HFFc6 (cell line): ENCODE measurements at places on chromosomes 7 and 10.

GRCh38 chr10:35946556-35946955 lies 304.5 kb upstream of the FZD8 start:
- no peak for DNase-seq

GRCh38 chr10:14322526-14323188 lies 8.1 kb downstream of the FRMD4A start:
- DNase-seq, result no peak

- no peak for DNase-seq
Observed at GRCh38 chr7:95691464-95691863, 80.9 kb upstream of the DYNC1I1 start.

DNA sequence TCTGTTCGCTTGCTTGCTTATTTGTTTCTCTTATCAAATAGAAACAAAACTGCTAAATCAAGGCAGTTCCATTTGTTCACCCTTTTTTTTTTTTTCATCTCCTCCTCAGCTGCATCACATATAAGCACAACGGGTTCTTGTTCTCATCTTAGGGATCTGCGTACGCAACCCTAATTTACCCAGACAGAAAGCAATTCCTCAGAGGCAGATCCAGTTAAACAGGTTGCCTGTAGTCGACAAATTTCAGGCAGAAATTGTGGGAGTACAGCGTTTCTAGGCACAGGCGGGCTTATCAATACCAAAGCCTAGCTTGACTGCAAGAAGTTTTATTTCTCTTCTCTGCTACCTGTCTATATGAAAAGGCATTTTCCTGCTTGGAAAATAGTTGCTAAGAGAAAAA lies 565.4 kb downstream of the NXPH1 start:
- DNase-seq, result no peak

- DNase-seq, result peak; percentile 86
Observed at GRCh38 chr10:34528320-34528719, 286.8 kb downstream of the PARD3 start.

DNA sequence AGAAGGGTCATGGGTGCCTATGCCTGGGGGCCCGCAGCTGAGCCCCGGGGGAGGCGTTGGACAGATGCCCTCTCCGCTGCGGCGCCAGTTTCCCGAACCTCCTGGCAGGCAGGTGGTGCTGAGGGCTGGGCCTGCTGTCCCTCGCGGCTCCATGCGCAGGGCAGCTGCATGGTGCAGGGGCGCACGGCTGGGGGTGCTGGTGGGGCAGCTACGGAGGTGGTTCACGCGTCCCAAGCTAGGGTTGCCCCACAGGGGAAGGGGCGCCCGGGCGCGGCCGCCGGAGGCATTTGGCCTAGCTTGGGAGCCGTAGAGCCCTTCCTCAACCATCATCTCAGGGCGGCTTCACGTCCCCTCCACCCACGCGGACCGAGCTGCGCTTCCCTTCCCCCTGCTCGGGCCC lies 146.0 kb downstream of the CCDC201 start:
- no peak for DNase-seq

DNA sequence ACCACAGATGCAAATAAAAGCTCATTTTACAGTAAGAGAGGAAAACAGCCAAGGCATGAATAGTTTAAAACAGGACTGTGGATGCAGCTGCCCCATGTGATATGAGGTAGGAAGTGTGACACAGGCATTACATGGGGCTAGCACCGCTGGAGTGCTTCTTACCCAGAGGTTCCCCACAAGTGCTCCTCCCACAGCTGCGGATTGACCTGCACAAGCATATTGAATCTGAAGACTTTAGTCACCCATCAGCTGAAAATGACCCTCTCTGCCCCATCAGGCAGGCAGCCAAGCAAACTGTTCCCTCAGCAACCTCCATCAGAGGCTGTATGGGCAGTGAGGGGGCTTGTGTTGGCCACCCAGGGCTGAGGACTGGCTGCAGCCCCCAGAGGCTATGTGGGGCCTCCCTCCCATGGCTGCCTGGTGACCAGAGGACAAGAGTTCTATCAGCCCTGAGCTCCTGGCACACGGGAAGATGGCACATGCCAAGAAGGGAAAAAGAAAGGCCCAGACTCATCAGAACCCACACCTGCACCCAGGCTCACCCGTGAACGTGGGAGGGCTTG lies 98.7 kb downstream of the TCERG1L start:
- DNase-seq, result no peak

GRCh38 chr10:106436123-106436715 lies 728.3 kb downstream of the SORCS1 start:
- DNase-seq, result peak; percentile 29

- no peak for DNase-seq
Observed at GRCh38 chr7:114795475-114795874, 126.4 kb upstream of the MDFIC start.

DNA sequence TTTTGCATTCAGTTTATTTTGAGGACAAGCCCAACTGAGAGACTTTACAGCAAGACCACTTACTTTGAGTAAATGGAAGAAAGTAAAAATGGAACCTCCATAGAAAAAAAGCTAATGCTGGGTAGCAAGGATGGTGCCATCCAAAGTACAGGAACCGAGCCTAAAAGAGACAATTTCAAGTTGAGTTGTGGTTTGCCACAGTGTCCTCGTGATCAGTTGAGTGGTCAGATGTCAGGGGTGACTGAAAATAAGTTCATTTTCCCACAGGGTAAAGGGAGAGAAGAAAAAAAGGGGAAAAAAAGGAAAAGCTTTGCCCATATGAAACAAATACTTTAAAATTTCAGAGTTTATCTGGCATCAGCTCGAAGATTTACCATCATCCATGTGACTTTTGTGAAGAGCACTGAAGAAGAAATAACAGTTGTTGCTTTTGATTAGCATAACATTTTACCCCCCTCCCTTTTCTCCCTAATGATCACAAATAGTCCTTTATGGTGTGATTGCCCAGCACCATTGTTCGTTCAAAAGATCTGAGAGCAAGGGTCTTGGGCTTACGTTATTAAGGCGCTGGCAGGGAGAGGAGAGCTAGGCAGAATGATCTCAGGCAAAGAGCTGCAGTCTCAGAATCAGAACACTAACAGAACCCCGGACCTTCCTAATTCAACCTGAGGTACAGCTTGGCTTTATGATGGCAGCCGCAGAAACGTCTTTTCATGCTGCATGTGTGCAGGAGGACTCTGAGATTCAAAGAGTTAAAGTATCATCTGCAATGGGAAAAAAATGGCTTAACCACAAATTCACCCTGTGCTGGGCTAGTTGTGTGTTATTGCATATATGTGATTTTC lies 338.1 kb downstream of the RNLS start:
- no peak for DNase-seq

GRCh38 chr7:512541-513311 lies 6.9 kb downstream of the PDGFA start:
- no peak for DNase-seq

DNA sequence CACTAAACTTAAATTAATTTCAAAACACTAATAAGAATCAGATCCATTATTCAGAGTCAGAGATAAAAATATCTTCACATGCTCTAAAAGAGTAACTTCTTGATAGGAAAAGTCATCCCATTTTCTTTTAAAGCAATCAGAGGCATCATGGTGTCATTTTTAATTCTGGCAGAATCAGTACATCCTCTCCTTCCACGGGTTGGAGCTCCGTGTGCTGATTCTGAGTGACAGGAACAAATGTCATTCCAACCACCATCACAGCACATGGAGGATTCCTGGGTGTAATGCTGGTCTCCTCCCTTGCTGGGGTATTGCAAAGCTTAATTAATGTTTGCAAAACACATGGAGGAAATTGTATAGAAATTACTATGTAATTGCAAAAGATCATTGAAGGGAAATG lies 114.5 kb upstream of the IMMP2L start:
- DNase-seq, result no peak

- DNase-seq, result no peak
Observed at GRCh38 chr7:2386964-2387669, 16.3 kb upstream of the CHST12 start.

DNA sequence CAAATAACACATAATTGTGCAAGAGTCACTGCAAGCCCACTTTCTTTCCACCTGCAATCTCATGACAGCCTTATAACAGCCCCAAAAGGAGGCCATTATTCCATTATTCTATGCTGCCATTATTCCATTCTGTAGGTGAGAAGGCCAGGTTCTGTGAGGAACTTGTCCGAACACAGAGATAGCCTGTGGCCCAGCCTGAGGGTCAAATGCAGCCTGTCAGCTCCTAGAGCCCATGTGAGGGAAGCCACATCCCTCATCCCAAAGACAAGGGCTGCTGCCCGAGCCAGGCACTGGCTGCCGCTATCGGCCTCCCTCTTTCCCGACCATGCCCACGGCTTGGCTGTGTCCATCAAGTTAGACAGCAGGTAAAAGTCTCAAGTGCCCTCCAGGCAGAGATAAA lies 24.1 kb upstream of the C10orf71 start:
- DNase-seq, result no peak

DNA sequence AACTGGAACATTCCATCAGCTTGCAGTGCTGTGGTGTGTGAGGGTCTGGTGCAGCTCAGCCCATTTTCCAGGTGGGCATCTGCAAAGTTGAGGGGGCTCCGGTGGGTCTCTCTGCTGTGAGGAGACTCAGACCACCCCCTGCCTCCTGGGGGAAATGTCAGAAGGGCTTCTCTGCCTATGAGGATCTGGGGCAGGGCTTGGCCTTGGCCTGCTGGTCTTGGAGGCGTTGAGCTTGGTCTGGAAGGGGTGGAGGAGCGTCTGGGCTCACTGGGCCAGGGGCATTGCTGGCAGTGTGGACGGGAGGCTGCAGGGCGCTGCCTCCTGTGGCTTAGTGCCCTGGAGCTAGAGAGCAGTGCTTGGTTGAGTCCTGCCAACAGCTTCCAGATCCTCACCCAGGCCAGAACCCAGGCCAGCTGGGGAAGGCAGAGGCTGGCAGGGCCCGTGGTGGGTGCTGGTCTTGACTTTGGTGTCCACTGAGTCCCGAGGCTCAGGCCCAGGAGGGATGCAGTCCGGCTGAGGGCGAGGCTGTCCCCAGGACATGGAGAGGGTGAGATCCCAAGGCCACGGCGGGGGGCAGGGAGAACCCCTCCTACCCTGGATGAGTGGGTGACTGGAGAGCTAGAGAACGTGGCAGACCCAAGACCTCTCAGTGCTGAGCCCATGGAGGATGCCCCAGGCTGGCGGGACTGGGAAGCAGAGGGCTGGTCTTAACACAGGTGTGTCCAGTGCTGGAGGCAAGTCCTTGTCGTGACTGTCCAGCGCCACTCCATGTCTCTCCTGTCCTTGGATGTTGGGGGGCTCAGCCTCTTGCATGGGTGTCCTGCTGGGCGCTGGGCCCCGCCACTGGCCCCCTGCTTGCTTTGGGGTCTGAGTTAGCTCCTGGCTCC lies 2.8 kb downstream of the SPRN start:
- DNase-seq, result no peak

DNA sequence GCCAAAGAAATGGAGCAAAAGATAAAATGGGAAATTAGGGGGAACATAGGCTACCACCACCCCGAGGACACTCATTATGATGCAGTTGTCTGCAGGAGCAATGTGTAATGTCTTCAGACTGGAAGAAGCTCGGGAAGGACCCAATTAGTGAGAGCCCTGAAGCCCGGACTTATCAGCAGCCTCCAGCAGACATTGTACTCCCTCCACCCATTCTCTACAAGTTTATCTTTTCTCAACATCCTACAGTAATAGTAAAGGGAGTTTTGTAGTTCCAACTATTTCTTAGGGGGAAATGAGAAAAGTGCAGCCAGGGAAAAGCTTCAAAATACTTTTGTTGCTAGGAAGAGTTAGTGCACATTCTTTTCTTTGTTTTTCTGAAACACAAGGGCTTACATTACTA lies 657.3 kb upstream of the COBL start:
- DNase-seq, result no peak

- DNase-seq, result peak; percentile 7
Observed at GRCh38 chr7:33841705-33842129, 63.6 kb upstream of the BMPER start.

GRCh38 chr10:43437141-43437870 lies 395 bp downstream of the ZNF487 start:
- no peak for DNase-seq

DNA sequence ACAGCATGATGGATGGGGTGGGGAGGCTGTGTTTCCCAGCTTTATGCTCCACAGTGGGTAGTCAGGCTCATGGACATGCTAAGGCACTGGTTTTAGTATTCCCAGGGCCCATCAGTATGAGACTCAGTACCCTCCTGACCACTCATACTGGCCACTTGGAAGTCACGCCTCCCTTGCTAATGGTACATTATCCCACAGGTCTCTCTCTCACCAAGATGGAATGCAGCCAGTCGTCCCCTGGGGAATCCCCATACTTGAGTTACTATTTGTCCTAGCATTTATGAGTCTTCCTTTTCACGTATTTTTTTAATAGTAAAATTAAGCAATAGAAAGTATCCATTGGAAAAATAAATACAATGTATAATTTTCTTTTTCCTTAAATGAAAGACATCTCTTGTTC lies 80.6 kb upstream of the TBX20 start:
- DNase-seq, result no peak

GRCh38 chr7:46515844-46516590 lies 594.9 kb upstream of the IGFBP3 start:
- DNase-seq, result no peak

DNA sequence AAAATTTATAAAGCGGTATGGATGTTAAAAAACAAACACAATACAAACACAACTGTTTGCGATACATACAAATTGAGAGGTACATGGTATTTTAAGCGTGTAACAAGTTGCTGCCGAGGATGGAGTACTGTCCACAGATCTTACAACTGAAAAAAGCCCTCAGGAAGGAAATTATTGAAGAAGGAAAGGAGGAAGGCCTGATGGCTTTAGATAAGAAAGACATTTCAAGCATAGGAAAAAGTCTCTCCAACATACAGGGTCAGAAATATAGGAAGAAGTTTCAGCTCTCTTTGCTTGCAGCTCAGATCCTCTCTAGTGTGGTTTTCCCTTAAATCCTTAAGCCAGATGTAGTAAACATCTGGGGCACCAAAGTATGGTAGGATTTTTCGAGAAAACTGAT lies 25.0 kb downstream of the RBM28 start:
- DNase-seq, result no peak

GRCh38 chr7:39825401-39825980 lies 124.6 kb upstream of the CDK13 start:
- DNase-seq, result no peak

DNA sequence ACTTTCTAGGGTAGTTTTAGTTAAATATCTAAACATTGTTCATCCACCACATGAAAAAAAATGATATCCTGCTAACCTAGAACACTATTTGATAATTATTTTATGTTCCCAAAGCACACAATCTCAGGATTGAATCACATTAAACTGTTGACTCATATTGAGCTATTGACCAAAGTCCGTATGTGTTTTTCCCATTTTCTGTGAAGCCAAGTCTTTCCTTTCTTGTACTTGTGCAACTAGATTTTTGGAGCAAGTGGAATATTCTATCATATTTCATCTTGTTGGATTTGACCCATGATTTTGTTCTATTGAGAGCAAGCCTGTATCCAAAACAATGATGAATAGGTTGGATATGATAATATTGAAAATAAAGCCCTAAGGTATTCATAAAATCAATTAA lies 164.6 kb downstream of the SKAP2 start:
- no peak for DNase-seq

DNA sequence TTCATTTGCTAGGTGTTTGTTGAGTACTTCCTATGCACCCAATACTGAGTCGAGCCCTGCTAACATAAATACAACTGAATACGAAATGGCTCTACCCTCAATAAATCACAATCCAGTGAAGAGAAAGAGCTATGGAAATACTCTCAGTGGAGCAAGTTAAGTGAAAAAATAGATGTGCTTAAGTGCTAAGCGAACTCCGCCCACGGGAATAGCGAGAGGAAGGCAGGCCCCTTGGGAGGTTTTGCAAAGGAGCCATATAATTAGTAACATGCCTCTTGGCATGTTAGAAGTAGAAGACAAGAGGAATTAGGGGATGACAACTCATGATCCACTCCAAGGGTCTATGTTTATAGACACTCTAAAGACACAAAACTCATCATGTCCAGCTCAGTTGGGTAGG lies 42.8 kb upstream of the TSPAN33 start:
- no peak for DNase-seq

GRCh38 chr10:110042181-110042580 lies 34.4 kb downstream of the ADD3 start:
- DNase-seq, result no peak
